ENCODE measurements at places on chromosomes 3 and 15.

DNA sequence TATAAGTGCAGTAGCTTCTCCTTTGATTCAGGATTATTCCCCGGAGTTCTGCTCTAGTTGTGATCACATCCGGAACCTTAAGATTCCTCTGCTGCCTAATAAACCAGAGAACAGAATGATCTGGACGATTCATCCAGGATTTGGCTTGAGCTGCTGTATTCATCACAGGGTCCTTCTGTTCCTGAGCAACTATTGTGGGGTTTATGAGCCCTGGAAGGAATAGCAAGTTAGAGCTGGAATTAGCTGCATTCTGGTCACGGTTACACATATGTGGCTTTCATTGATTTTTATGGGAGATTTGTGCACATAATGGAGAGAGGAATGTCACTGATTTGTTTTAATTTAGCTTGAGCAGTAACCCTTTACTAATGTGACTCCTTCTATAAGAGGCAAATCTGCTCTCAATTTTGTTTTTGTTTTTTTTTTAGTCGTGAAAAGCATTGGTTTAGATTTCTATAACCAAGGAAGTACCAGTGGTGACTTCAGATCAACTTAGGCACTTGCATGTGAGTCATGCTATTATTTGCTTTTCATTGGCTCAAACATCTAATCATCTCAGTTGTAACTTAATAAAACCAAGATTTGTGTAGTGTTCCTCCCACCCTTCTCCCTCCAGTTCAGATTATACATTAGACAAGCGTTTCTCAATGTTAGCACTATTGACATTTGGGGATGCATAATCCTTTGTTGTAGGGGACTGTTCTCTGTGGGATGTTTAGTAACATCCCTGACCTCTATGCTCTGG is 148.5 kb downstream of the OTOL1 start:
- DNase-seq, result no peak

DNA sequence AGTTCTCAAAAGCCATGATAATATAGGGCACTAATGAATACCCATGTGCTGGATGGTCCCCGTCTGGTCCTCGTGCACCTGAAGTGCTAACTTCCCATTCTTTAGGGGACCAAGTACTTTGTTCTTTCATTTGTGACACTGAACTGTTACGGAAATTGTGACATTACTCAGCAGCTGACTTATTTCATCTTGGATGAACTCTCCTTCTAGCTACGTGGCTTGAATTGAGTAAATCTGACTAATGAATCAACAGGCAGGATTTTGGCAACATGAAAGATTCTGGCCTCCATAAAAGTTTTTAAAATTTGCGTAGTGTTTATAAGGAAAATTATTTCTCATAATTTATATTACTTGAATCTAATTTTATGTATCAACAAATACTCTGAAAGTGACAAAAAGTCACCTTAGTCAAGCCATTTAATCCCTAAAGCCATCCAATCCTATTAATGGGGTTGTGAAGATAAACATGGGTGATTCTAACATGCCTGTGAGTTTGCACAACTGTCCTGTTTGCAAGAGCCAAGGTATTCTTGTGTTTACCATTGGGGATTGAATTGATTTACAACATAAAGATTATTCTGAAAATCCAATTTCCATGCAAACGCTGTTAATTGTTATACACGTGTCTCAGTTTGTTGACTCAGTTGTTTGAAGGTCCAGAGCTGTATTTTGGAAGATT is 119.9 kb downstream of the AGBL1 start:
- DNase-seq, result no peak

GRCh38 chr3:194078045-194078821 is 57.7 kb upstream of the HES1 start:
- DNase-seq, result no peak

DNA sequence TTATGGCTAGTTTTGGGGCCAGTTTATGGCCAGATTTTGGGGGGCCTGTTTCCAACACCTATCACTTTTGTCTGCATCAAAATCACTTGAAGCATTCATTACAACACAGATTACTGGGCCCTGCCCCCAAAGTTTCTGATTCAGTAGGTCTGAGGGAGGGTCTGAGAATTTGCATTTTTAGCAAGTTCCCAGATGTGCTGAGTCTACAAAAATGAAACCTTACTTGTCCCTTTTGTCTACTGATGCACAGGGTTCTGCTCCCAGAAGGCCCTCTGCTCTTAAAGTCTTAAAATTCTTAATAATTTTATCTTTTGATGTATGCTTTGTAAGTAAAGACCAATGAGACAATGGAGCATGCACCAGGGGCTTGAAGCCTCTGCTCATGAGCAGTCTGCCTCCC is 146.0 kb downstream of the POLQ start:
- no peak for DNase-seq

DNA sequence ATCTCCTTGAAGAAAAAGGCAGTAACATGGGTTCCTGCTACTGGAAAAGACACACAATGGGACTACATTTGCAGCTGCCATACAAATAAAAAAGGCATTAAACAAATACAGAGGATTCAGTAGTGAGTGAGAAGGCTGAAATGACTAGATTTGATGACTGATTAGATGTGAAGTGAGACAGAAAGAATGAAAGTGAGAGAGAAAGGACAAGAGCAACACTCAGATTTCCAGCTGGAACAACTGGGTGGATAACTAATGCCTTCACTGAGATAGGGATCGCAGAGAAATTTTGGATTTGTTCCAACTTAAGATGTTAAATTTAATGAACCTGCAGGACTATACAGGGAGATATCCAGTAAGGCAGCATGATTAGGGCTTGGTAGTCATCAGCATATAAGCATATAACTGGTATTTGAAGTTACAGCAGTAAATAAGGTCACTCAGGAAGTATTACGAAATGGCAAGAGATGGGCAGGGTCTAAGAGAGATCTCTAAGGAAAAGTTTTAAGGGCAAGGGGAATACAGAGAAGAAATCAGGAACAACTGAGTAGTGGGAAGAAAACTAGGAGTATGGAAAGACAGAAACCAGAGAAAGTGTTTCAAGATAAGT is 8.2 kb downstream of the OSBPL11 start:
- no peak for DNase-seq

DNA sequence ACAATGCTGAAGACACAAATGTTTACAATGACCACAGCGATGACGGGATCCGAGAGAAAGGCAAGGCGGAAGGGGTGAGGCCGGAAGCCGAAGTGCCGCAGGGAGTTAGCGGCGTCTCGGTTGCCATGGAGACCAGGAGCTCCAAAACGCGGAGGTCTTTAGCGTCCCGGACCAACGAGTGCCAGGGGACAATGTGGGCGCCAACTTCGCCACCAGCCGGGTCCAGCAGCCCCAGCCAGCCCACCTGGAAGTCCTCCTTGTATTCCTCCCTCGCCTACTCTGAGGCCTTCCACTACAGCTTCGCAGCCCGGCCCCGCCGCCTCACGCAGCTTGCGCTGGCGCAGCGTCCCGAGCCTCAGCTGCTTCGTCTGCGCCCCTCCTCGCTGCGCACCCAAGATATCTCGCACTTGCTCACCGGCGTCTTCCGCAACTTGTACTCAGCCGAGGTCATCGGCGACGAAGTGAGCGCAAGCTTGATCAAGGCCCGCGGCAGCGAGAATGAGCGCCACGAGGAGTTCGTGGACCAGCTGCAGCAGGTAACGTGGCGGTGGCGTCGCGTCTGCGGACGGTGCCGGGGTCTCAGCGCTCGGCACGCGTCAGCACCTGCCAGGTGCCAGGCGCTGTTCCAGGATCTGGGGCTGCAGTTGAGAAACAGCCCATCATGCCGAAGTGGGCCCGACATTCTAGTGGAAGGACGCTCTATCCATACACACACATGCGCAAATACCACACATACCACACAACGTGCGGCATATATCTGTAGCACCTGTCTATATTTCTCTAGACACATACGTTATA is at the start of gene DLEC1:
TSS of gene DLEC1 (plus strand) at position 108 of the 798 bp plus-strand sequence. CDS start at position 126, 18 bp downstream.
- peak; percentile 54 for DNase-seq

- peak; percentile 63 for DNase-seq
These were observed 173.8 kb upstream of the TLE3 start for GRCh38 chr15:70271422-70272088.

GRCh38 chr3:45909542-45909941 is 23.2 kb downstream of the CCR9 start:
- DNase-seq, result no peak

GRCh38 chr15:83472151-83472550 is 25.0 kb downstream of the SH3GL3 start:
- no peak for DNase-seq

DNA sequence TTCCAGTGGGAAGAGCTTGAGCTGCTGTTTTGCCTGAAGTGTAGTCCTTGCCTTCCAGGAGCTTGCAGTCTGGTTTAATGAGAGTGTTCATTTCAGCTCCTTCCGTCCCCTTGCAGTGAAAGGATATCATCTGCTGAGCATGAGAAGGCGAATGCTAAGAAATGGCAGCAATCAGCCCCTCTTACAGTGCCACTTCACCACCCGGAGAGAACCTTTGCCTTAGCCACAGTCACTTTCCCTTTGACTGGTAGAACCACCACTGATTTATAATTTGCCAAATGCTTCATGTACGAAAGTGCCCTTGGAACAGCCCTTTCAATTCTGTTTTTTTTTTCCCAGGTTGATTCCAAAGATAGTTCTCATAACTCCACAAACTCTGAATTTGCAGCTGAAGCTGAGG is 11.5 kb downstream of the TATDN2 start:
- no peak for DNase-seq

DNA sequence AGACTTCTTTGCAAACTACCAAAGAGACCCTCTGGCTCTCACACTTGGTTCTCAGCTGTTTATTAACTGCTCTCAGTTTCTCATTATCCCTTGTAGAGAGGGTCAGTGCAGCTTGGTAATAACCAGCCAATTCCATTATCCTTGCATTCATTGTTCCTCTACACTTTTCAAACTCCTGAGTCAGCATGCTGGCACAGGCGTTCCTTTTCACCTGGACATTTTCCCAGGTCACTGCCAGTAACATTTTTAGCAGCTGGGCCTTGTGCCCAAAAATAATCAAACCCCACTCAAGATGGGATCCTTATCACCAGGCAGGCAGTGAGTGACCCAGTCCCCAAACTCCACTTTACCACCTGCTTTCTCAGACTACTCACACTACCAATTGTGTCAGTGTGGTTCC is 4.8 kb upstream of the SUMF1 start:
- DNase-seq, result no peak

DNA sequence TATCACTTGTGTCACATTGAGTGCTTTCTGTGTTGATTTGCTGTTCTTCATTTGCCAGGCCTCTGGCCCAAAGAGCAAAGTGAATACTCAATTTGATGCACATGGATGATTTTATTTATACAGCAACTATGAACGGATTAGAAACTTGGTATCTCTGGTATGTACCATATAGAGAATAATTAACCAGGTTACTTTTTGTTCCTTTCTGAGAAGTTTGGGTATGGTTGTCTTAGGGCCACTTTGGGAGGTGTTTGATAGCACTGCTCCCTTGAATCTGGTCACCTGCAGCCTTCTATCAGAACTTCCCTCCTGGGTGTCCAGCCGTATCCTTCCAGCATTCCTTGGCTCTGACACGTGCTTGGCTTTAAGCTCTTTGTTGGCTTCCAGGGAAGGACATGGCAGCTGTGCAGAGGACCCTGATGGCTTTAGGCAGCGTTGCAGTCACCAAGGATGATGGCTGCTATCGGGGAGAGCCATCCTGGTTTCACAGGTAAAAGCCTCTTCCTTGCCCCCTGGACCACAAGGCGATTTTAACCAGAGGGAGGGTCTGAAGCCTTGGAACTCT is 12.7 kb downstream of the TAGLN3 start:
- no peak for DNase-seq

- DNase-seq, result no peak
These were observed 405.0 kb upstream of the IL12A start for GRCh38 chr3:159583662-159584061.

DNA sequence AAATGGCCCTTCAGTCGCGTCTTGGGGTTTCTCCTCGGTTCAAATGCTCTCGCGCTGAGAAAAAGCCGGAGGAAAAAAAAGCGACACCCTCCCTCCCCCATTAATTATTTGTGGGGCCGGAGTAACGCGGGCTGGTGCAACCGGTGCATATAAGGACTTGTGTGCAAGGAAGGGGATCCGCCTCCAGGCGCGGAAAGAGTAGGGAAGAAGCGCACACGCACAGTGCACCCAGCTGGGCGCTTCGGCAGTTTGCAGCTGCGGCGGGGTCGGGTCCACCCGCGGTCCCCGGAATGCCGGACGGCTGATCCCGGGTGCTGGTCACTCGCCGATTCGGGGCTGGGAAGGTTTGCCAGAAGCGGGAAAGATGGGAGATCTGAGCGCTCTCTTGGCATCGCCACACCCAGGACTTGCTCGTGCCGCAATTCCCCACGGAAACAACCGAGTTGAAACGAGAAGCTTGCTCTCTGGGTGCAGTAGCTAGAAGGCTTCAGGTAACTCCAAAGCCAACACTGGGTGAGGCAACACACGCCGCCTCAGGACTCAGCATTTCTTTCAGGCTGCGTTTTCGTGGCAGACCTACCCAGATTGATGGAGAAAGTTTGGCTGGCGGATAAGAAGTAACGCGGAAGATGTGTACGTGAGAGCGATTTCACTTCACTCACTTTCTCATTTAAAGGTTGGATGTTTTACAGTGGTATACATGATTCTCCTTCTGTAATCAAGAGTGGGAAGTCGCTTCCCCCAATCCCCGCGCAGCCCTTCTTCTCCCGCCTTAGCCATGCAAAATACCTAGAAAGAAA is 720 bp upstream of the TNIK start:
- peak; percentile 66 for DNase-seq

DNA sequence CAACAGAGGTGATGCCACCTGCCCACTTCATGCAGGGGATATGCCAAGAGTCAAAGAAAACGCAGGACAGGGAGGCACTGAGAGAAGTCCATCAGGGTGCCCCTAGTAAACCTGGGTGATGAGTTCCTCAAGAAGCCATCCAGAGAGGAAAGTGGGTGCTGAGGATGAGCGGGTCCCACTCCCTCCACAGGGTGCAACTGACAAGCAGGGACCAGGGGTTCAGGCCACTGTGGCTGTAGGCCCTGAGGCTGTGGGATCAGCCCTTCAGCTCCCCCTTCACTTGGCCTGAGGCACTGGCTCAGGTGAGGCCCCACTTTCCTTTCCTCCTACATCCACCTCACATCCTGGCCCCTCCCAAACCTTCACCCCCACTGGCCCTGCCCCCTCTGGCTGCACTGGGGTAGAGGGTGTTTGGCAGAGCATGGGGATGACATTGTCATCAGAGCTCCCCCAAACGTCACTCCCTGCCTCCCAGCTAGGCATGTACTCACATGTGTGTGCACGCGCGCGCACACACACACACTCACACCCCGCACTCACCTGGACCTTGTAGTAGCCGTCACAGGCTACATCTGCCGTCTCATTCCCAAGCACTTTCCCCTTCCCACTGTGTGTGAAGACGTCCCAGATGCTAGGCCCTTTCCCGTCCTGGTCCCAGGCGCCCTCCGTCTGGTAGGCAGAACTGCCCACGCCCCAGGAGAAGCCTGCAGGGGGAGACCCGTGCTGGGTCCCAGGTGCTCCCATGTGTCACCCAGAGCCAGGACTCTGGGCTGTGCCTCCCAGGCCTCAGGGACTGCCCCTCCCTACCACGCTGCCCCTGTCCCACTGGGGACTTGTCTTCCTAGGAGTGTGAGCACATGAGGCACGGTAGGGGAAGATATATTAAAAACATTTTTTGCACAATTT is 1.4 kb downstream of the LCTL start:
- DNase-seq, result no peak

GRCh38 chr3:81898336-81898735 is 136.9 kb upstream of the GBE1 start:
- DNase-seq, result no peak

- DNase-seq, result no peak
These were observed 35.9 kb downstream of the KY start for GRCh38 chr3:134614955-134615354.

GRCh38 chr3:179942553-179943075 is 94.1 kb downstream of the PEX5L start:
- no peak for DNase-seq
